ENCODE measurements at places on chromosomes 6 and 20.

- DNase-seq: no peak
These were observed 36.8 kb downstream of the RSPH3 start for GRCh38 chr6:158963020-158963808.

DNA sequence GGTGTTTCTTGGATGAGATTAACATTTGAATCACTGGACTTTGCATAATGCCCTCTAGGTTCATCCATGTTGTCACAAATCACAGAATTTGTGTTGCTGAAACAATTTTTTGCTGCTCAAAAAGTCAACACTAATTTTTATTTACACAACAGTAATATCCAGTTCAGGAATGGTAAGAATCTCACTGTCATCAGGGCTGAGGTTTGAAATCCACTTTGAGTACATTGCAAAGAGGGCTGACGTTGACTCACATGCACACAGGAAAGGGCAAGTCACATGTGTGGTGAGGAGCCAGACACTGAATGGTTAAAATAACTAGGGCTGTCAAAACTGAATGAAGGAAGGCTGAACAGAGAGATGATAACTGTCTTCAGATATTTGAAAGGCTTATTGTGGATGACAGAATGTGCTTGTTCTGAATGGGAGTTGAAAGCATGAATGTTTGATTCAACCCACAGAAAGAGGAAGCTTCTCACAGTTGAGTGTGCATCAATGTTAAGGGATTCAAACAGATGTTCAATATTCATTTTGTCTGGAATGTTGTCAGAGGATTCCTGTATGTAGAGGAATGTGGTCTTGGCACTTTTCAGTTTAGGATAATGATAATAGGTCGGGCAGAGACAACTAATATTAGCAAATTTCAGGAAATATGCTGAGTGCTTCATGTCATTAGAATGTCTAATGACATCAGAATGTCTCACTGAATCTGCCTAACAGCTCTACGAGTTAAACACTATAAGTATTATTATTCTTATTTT is 3.6 kb upstream of the ADGRG6 start:
- DNase-seq: no peak

DNA sequence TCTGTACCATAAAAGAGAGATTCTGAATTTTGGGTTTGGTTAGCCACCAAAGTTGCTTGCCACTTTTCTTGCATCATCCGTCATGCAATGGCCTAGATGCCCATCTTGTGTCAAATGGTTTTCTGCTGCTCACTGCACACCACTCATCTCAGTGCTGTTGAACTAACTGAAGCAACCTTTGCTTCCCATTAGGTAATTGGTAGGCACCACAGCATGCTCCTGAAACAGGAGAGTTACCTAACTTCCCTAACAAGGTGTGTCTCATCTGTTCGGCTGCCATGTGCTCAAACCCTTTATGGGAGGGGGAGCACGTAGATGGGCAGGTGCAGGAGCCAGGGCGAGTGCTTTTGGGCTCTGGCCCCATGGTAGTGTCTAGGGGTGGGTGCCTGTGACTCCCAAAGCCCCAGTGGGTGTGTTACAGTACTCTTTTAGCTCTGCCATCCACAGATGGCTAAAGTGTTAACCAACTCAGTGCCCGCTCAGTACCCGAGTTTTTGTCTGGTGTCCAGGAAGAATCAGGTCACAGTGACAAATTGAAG is 147.4 kb upstream of the SPACA1 start:
- DNase-seq: no peak

GRCh38 chr6:134421501-134421900 is 103.6 kb upstream of the SGK1 start:
- DNase-seq: no peak

DNA sequence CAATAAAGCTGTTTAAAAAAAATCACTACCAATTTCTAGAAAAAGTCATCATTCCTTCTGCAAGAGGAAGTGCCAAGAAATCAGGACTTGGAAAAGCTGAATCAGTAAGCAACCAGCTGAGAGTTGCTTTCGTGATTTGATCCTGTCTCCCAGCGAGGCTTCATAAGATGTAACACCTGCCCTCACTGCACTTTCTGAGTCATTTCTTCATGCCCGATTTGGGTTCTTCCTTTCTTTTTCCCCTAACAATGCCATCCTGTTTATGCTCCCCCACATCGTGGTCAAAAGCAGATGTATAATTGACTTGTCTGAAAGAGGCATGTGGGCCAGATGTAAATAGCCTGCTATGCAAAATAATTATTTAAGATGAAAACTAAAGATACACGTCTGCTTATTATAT is 52.1 kb downstream of the RIPOR2 start:
- DNase-seq: no peak

GRCh38 chr6:15038013-15038791 is 207.7 kb upstream of the JARID2 start:
- DNase-seq: no peak

DNA sequence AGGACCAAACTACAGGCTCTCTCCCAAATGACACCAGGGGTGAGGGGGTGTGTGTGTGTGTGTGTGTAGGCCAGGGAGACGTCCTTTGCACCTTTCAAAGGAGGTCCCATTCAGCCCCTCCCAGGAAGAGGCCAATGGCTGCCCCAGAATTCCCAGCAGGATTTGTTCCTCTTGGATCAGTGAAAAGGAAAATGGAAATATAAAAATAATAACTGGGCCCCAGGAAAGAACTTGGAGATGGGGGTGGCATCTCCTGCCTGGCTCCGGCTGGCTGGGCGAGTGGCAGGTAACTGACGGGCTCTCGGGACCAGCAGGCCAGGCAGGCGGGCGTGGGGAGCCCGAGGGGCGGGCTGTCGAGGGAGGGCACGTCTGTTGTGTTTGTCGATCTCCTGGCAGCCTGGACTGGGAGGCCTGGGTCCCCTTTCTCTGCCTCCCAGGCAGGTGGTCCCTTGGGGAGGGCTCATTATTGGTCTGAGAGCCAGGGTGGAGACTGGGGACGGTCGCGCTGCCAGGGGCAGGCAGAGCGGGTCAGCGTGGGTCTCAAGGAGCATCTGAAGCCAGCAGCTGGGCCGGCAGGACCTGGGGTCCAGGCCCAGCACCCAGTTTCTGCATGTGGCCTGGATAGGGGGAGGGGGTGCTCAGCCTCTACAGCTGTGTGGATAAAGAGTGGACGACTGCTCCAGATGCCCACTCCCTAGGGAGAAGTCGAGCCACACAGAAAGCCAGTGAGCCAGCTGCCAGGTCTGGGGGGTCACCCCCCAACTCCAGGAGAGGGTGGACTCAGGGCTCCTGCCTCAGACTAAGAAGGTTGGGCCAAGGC is 3.1 kb downstream of the NOL4L start:
- DNase-seq: peak; percentile 90

GRCh38 chr6:149483334-149483725 is 1.5 kb downstream of the ZC3H12D start:
- DNase-seq: no peak

DNA sequence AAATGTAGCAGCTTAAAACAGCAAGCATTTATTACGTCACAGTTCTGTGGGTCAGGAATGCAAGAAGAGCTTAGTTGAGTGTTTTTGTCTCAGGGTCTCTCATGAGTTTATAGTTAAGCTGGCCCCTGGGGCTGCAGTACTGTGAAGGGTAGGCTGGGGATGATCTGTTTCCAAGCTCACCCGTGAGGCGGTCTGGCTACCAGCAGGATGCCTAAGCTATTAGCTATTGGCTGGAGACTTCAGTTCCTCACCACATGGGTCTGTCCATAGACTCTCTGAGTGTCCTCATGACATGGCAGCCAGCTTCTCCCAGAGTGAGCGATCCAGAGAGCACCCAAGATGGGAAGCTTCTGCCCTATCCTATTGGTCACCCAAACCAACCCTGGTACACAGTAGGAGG is 12.8 kb upstream of the BICRAL start:
- DNase-seq: no peak

- no peak for DNase-seq
These were observed 245.7 kb downstream of the RNF144B start for GRCh38 chr6:18632670-18633410.

GRCh38 chr6:156582509-156582992 is 194.6 kb upstream of the ARID1B start:
- DNase-seq: no peak

GRCh38 chr6:5085648-5086293 is 630 bp downstream of the PPP1R3G start:
- DNase-seq: no peak

DNA sequence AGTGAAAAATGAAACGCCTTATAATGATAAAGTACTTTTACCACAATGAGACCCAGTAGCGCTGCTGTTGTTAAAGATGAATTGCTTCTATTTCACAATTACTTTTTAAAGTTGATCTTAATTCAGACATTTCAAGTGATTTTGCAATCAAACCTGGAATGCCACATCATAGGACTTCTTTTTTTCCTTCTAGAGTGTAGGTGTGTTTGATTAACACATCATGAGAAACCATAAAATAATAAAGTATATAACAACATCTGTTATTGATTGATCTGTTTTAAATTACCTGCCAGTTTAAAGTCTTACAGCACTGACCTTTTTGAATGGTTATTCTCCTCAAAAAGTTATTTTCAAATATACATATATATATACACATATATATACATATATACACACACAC is 38.6 kb downstream of the HEBP2 start:
- no peak for DNase-seq

- no peak for DNase-seq
These were observed 708.8 kb downstream of the EYS start for GRCh38 chr6:64998204-64998603.

- peak; percentile 51 for DNase-seq
These were observed 1.8 kb downstream of the NFKBIE start for GRCh38 chr6:44263354-44264100.

DNA sequence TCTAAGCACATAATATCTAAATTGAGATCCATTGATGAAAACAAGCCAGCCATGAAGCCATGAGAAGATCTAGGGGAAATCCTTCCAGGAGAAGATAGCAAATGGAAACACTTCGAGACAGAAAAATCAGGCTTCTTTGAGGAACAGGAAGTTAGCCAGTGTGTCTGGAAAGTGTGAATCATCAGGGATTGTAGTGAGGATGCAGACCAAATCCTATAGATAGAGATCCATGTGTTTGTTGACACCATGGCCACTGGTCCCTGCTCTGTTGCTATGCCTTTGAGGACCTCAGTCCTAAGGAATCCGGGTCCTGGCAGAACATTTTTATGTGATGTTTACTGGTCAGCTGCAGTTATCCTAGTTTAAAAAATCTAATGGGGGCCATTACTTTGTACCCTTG is 6.6 kb upstream of the ELOVL2 start:
- no peak for DNase-seq

GRCh38 chr6:29230666-29231065 is 60.0 kb downstream of the OR2J2 start:
- no peak for DNase-seq

GRCh38 chr6:111978532-111979149 is 75.3 kb upstream of the CCN6 start:
- no peak for DNase-seq

DNA sequence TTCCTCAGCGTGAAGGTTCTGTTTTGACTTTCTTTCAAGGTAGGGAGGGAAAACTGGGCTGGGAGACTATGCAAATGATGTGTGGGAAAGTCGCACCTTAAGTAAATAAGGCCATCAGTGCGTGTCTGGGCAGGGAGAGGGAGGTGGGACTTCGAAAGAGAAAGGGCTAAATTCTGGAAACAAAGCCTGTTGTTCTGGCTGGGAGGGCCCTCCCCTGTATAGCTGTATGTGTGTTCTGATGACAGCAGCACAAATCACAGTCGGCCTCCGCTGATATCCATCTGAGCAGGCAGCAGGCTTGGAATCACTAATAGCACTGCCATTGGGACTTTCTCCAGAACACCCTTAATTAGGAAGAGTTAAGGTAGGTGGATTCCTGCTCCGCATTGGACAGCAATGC is 19.2 kb downstream of the JAG1 start:
- DNase-seq: no peak

- no peak for DNase-seq
These were observed 7.0 kb downstream of the KAT14 start for GRCh38 chr20:18144541-18145099.

- no peak for DNase-seq
These were observed 25.3 kb upstream of the POLR1H start for GRCh38 chr6:30035784-30036183.

- DNase-seq: no peak
These were observed 167.7 kb downstream of the EYA2 start for GRCh38 chr20:47062226-47062890.

GRCh38 chr20:59785669-59785959 is 147.8 kb downstream of the SYCP2 start:
- DNase-seq: peak; percentile 36

GRCh38 chr6:26217714-26218075 is 130.5 kb downstream of the HFE start:
- no peak for DNase-seq

DNA sequence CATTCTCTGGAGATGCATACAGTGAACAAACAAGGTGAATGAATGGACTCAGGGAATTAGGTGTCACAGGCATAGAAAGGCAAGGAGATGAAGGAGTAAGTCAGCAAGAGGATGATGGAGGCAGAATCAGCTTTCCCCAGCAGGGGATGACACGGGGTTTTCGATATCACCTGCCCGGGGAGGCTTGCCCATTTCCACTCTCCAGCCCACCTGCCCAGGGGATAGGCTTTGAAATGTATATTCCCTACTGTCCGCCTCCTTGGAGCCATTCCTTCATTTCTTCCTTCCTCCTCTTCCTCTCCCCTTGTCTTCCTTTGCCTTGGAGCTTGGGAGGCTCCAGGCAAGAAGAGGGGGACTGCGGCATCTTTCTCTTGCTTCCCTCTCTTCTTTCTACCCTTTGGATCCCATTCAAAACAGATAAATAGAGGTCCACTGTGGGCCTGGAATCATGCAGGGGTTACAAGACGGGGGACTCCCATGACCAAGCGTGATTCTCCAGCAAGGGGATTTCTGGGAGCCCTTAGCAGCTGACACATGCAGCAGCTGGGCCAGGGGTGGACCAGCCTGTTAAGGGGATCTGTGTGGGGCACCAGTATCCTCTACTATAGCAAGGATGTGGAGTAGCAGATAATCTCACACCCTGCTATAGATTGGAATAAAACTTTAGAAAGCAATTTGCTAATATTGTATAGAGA is 23.5 kb upstream of the RNF24 start:
- no peak for DNase-seq

GRCh38 chr6:80209430-80209829 is 103.0 kb downstream of the BCKDHB start:
- no peak for DNase-seq

DNA sequence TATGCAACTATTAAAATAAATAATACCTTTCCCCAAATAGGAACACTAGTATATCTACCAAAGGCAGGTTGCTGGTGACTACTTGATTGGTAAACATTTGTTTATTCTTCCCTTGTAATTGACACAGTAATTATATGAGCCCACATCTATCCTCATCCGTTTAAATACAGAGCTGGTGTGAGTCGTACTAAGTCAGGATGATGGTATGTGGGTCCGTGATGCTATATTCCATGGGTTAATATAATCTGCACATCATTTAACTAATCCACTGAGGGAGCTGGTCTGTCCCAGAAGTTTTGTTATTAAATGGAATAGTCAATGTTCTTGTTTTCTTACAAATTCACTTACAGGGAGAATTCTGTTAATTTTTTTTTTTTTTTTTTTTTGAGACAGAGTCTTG is 164.0 kb upstream of the AGPAT4 start:
- no peak for DNase-seq

- no peak for DNase-seq
These were observed 49.7 kb upstream of the STK35 start for GRCh38 chr20:2051946-2052345.

All from chondrocyte (in vitro differentiated cells).